Endothelial cell (in vitro differentiated cells): ENCODE measurements at places on chromosomes 1 and 21.

- DNase-seq: no peak
These were observed 160.9 kb upstream of the IVNS1ABP start for GRCh38 chr1:185477638-185478580.

- DNase-seq: no peak
These were observed 917.3 kb upstream of the B3GALT2 start for GRCh38 chr1:194103516-194104246.

DNA sequence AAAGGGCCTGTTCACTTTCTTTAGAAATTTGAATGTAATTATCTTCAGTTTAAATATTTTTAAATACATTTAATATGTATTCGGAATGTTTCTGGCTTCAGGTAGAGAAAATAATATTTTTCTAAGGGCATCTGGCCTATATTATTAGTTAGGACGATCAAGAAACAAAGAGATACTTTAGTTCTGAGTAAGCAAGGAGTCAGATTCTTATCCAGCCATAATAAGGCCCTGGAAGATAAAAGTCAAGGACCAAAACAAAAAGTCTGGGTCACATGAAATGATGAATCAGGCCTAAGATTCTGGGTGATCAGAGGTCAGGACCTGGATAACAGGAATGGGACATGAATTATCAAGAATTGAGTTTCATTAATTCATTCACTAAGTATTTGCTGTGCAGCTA lies 6.3 kb downstream of the PHC2 start:
- no peak for DNase-seq

GRCh38 chr1:117573386-117574023 lies 32.3 kb upstream of the TENT5C start:
- no peak for DNase-seq

DNA sequence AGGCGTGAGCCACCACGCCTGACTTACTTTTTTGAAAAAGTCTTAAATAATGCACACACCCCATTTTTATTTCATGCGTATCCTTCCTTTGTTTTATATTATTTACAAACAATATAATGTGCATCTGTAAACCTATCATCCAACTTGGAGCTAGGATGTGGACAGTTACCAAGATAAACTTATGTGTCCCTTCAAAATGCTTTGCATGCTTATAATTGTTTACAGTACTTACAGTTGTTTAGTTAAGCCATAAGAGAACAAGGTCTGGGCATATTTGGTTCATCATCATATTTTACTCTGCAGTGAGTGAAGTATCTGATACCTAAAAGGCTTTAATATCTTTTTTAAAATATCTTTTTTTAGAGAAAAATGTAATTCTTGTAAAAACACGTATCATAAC lies 16.1 kb upstream of the HMGN1 start:
- no peak for DNase-seq

DNA sequence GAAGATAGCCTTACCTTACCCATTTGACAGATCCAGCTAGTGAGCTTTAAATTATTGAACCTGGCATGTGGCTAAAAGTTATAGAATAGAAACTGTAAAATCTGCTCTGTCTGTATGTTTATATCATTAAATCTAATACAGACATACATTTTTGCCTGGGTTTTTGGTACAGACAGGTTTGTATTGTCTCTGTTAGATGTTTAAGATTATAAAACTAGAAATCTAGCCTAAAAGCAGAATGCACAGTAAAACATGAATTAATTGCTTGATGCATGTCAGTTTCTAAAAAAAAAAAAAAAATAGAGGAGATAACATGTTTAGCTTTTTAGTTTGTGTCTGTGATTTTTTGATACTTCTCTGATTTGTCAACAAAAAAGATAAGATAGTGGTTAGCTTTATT lies 477.6 kb upstream of the LRRC7 start:
- DNase-seq: no peak

DNA sequence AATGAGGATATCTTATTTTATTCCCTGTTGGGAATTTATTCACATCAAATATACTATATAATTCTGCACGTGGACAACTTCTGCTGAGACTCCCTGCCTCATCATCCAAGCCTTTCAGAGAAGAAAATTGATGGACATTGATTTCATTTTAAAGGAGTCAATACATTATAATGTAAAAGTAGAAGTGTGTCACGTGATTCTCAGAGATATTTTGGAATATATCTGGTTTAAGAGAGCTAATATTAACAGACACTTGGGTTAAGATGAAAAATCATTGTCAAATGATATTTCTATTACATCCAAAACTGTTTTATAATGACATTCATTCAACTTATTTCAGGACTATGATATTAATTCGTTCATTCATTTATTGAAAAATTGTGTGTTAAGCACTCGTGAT lies 314.2 kb downstream of the ADGRL2 start:
- no peak for DNase-seq
